Stimulated activated CD4-positive, alpha-beta T cell treated with anti-CD3 and anti-CD28 coated beads, Interleukin-1b, Interleukin-23, amount 100 ng/mL, for 1 hour (primary cell): ENCODE measurements at places on chromosomes 16 and 17.

- no peak for DNase-seq
These were observed 201.0 kb upstream of the NLRP1 start for GRCh38 chr17:5785338-5785737.

DNA sequence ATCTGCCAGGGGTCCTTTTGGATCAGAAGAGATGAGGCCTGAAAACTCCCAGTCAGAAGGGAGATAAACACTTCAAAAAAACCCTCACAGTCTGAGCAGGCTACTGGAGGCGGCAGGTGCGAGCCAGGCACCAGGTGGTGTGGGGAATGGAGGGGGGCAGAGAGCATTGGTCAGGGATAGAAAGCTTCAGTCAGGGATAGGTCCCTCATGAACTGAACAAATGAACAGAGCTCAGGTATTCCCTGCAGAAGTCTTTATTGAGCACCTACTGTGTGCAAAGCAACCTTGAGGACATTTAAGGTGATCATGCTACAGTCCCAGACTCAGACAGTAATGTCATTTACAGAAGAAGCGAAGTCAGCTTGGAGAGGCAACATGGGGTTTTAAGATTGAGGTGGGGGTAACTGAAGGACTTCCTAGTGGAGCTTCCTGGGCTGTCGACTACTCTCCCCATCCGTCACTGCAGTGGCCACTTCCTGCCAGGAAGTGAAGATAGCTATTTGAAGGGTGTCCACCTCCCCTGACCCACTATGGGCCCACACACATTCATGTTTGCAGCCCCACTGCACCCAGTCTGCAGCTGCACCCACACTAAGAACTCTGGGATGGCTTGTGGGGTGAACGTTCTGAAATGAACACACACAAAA, 3.2 kb downstream of the KIFC3 start:
- no peak for DNase-seq

DNA sequence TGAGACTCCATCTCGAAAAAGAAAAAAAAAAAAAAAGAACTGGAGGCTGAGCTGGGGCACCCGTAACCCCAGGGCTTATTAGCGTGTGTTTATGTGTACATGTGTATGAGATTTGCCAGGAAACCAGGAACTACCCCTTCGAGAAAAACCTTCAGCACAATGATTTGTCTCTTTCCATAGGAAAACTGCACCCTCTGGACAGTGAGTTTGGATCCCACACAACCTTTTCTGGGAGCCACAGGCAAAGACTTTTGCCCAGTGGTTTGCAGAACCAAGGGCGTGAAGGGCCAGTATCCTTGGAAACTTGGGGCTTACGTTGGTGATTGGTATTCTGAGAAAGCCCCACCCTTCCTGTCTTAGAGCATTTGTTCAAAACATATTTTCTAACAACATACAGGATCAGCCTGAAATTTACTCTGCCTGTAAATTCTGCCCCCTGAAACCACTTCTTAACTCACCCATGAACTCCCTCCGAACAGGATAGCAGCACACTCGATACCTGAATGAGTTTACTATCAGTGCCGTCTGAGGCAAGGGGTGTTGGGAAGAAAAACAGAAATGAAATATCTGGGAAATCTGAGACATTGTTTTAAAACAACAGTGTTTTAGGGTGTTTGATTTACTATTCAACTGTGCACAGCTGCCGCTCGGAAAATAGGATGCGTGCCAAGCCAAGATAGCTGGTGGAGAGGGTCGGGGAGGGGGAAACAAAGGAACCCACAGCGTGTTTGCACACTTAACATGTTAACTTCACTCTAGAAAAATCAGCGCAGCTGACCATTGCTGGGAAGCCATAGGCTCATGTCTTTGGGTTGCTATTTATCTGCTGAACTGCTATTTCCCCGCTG, 40.2 kb upstream of the MAF start:
- no peak for DNase-seq

GRCh38 chr16:77324729-77325128, 110.1 kb downstream of the ADAMTS18 start:
- no peak for DNase-seq

GRCh38 chr17:81924557-81925532, 2.7 kb downstream of the MAFG start:
- DNase-seq, result no peak

DNA sequence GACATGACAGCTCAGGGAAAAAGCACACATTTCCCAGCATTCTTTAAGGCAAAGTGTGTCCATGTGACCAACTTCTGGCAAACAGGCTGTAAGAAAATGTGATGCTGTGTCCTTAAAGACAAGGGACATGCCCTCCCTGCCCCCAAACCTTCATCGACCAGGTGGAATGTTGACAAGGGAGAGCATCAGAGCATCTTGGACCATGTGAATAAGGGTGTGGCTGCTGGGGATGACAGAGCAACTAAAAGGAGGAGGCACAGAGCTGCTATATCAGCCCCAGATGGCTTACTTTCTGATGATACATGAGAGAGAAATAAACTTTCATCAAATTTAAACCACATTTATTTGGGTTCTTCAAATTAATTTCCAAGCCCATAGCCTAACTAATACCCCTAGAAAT, 2.2 kb upstream of the ZNF23 start:
- DNase-seq, result no peak

DNA sequence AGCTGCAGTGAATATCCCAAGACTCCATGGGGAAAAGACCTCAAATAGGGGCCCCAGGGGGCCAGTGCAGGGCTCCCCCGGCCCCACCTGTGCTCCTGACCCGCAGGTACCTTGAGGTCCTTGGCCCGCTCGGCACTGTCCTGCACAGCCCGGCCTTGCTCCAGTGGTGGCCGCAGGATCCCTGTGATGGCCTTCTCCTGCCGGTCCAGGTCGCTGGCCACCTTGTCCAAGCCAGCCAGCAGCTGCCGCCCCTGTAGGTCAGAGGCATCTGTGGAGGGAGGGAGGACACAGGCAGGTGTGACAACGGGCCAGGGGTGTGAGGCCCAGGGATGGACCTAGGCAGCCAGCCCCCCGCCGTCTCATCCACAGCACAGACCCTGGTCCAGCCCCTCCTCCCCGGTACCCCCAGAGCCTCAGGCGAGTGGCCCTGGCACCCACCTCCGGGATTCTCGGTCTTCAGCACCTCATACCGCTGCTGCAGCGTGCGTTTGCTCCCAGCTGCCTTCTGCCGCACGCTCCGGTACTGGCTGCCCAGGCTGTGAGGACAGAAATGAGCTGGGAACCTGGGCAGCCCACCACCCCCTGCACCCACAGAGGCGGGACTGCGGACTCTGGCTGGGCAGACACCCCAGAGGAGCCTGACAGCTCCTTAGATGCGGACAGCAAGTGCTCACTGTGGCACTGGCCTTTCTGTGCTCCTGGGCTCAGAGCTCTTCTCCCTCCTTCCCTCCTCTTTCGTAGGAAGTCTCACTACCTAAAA, 43.7 kb downstream of the PPL start:
- no peak for DNase-seq

GRCh38 chr17:65514082-65514481, 47.4 kb downstream of the AXIN2 start:
- no peak for DNase-seq

- no peak for DNase-seq
These were observed 181.2 kb downstream of the NTN1 start for GRCh38 chr17:9202532-9202931.

DNA sequence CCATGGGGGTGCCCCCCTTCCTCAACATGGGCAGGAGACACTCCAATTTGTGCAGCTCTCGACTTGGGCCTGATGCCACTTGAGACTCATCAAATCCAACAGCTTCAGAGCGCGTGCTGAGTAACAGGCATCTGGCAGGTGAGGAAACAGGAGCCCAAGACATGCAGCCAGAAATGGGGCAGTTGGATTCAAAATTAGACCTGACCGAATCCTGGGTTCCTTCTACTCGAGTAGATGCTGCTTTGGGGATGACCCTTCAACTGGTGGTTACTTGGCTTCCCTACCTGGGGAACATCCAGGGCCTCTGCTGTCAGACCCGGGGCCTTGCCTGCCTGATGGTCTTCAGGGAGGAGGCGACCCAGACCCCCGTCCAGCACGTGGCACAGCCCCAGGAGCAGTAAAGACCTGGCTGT, 488 bp upstream of the NTN3 start:
- DNase-seq, result no peak

DNA sequence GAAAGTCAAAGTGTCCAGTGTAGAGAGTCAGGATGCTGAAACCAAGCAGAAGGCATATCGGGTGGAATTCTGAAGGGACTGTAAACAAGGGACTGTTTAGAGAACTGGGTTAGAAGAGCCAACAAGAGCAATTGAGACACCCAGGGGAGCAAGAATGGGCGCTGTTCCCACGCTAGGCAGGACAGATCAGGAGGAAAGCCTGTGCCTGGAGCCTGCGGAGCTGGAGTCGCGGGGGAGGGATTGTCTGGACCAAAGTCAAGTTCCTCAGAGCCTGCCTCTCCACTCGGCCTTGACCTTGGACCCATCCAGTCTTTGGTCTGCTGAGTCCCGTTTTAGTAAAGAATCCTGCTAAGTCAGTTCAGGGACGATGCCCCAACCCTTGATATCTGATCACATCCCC, 14.7 kb upstream of the KLHL36 start:
- no peak for DNase-seq

- no peak for DNase-seq
These were observed 743.6 kb downstream of the KCNJ2 start for GRCh38 chr17:70912716-70913485.
